ENCODE measurements at places on chromosomes 2 and 18.

GRCh38 chr2:72921088-72921851 is 4.0 kb downstream of the EMX1 start:
- DNase-seq, result no peak

DNA sequence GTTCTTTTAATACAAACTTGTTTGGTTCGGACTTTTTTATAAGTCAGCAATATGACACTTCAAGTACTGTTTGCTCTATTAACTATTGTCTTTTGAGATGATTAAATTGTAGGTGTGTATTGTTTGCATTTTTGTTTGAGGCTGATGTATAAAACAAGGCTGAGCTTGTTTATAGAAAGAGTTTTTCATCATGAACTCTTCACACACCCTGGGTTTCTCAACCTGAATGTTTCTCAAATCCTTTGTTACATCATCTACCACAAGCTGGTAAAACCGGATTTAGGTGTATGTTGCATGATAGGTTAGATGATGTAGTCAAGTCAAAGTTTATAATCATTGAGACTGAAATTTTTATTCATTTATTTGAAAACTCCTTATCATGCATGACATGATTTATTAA is 335.2 kb upstream of the LRATD1 start:
- no peak for DNase-seq

- DNase-seq, result no peak
These were observed 121.5 kb downstream of the WDSUB1 start for GRCh38 chr2:159165048-159165447.

GRCh38 chr18:50469380-50469781 is 90.5 kb upstream of the MAPK4 start:
- no peak for DNase-seq

- DNase-seq, result no peak
These were observed 130.5 kb upstream of the CTDP1 start for GRCh38 chr18:79548986-79549637.

GRCh38 chr2:60095202-60095815 is 458.1 kb downstream of the BCL11A start:
- no peak for DNase-seq

GRCh38 chr2:105796131-105796638 is 51.5 kb downstream of the NCK2 start:
- DNase-seq, result peak; percentile 68

- DNase-seq, result no peak
These were observed 4.1 kb downstream of the MYO1B start for GRCh38 chr2:191249156-191249813.

GRCh38 chr2:238165288-238165921 is 6.6 kb downstream of the ERFE start:
- DNase-seq, result no peak

- DNase-seq, result no peak
These were observed 681.0 kb upstream of the ID2 start for GRCh38 chr2:8000870-8001269.

DNA sequence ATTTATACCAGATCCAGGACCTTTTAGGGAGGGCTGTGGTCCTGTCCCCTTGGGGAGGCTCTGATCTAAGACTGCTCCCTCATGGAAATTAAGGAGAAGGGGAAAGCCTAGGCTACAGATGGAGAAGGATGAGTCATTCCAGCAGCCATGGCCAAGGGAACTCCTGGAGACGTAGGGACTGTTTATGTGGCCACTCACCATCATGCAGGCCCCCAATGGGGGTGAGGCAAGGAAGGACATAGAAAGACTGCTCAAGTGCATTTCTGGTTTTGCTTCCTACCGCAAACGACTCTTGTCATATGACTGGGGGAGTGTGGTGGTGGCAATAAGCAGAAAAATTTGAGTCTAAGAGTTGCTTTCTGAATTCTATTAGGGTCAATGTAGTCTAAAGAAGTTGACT is 54.0 kb upstream of the CYP1B1 start:
- DNase-seq, result no peak

GRCh38 chr2:168855601-168856000 is 34.6 kb downstream of the SPC25 start:
- DNase-seq, result no peak

DNA sequence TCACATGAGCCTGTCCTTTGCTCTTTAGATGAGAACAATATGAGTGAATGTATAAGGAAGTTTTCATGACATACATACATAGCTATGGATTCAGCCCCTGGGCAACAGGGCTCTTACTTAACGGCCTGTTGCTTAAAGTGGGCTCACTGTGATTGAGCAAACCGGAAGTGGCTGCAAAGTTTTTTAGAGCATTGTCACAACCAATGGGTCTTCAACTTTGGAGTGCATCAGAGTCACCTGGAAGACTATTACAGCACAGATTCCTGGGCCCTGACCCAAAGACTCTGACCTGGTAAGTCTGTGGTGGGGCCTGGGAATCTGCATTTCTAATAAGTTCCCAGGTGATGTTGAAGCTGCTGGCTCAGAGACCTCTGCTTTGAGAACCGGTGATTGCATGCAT is 106.3 kb upstream of the SEC11C start:
- no peak for DNase-seq

All from DND-41 (cell line).